ENCODE measurements at places on chromosomes 5 and 9.

DNA sequence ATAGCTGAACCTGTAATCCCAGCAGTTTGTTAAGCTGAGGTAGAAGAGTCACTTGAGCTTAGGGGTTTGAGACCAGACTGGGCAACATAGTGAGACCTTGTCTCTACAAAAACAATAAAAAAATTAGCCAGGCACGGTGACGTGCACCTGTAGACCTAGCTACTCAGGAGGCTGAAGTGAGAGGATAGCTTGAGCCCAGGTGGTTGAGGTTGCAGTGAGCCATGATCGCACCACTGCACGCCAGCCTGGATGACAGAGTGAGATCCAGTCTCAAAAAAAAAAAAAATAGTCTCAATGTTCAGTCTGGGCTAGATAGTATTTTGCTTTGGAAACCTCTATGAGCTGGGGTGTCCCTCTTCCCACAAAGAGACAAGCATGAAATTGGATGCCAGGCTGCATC is 51.9 kb upstream of the IQGAP2 start:
- no peak for DNase-seq

DNA sequence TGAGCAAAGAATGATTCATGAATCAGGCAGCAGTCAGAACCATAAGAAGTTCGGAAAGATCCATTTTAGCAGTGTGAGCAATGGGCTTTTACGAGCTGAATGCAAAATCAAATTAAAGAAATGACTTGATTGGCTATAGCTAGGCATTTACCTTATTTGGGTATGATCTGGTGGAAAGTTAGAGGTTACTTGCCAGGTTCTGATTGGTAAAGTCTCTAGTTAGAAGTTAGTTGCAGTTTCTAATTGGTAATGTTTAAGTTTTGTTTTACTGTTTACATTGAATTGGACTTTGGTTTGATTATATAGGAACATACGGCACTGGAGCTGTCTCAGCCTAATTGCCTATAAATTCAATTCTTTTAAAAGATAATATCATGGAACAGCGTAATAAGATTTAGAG is 97.9 kb downstream of the ITGA1 start:
- no peak for DNase-seq

- peak; percentile 4 for DNase-seq
These were observed at the start of gene NEUROG1 for GRCh38 chr5:135535820-135536801. Gene NEUROG1 (minus strand): TSS chr5:135535964. CDS start chr5:135535690, 274 bp downstream.

DNA sequence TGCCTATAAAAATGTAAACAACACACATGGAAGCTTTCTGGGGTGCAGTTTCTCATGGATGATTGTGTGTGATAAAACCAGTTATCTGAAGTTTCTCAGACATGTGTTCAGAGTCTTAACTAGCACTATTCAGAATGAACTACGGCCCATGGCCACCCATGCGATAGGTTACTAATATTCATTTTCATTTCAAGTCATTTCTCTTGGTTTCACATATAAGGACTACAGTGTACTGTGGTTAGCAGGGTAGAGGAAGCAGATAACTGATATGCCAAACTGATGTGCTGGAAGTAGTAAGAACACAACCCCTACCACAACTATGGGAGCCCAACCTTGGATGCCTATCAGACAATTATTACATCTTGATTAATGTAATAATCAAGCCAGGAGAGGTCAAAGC is 372.1 kb downstream of the DTWD2 start:
- no peak for DNase-seq

GRCh38 chr5:124438903-124439281 is 307.5 kb downstream of the ZNF608 start:
- no peak for DNase-seq

- DNase-seq = no peak
These were observed 10.9 kb downstream of the RGMB start for GRCh38 chr5:98784411-98784810.

DNA sequence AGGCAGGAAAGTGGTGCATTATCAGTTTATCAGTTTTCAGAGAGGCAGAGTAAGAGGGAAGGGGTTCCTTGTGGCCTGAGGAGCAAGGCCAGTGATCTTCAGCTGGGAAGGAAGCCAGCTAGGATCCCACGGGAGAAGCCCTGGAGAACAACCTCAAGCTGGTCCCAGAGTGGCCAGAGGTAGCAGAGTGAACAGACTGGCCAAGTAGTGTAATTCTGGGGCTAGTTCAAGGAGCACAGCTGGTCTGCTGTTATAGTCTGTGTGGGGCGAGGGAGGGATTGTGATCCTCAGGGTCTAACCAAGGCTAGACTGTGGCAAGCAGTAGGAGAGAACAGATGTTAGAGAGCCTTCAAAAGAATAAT is 164.6 kb downstream of the CARTPT start:
- no peak for DNase-seq

GRCh38 chr5:112687306-112687705 is 50.4 kb upstream of the APC start:
- DNase-seq = no peak

- no peak for DNase-seq
These were observed 434.5 kb upstream of the CDH9 start for GRCh38 chr5:27472871-27473270.

DNA sequence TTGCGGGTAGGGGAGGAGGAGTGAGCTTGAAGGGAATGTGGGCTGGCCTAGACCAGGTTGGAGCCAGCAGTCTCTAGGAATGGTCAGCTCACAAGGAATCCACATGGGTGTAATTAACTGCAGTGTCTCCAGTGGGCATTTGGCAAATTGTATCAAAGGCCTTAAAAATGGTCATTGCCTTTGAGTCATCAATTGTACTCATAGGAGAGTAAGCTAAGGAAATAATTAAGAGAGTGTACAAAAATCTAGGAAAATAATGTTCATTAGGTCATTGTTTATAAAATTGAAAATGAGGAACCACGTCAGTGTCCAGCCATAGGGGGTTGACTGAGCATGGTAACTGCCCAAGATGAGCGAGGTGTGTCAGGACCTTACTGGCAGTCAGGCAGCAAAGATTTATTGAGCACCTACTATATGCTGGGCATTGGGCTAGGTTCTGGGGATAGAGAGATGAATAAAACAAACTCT is 29.8 kb upstream of the RPL26L1 start:
- no peak for DNase-seq

DNA sequence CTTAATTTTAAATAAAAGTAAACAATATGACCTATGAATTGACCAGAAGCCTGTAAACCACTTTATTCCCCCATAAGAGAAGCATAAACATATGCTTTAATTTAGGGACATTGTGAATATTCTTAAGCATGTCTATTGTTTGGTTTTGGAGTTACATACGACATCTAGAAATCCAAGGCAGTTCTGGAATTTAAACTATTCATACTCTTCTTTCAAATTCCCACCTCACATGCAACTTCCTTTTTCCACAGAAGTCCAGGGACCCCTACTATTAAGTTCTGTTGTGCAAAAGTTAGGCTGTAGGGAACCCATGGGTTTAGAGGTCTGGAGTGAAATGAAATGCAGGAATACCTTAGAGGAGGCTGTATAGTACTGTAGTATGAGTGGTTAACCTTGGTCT is 2.1 kb downstream of the RIC1 start:
- DNase-seq = no peak

- DNase-seq = no peak
These were observed 92.4 kb upstream of the IFNK start for GRCh38 chr9:27431543-27432147.

GRCh38 chr5:5492087-5492933 is 69.8 kb downstream of the ICE1 start:
- peak; percentile 8 for DNase-seq

GRCh38 chr5:29367176-29367833 is 1826.2 kb upstream of the CDH6 start:
- DNase-seq = no peak

GRCh38 chr5:123865641-123866040 is 353.7 kb downstream of the CSNK1G3 start:
- no peak for DNase-seq

GRCh38 chr5:122908662-122909061 is 63.2 kb downstream of the SNX24 start:
- no peak for DNase-seq

GRCh38 chr5:1493941-1494340 is 29.8 kb downstream of the LPCAT1 start:
- no peak for DNase-seq

DNA sequence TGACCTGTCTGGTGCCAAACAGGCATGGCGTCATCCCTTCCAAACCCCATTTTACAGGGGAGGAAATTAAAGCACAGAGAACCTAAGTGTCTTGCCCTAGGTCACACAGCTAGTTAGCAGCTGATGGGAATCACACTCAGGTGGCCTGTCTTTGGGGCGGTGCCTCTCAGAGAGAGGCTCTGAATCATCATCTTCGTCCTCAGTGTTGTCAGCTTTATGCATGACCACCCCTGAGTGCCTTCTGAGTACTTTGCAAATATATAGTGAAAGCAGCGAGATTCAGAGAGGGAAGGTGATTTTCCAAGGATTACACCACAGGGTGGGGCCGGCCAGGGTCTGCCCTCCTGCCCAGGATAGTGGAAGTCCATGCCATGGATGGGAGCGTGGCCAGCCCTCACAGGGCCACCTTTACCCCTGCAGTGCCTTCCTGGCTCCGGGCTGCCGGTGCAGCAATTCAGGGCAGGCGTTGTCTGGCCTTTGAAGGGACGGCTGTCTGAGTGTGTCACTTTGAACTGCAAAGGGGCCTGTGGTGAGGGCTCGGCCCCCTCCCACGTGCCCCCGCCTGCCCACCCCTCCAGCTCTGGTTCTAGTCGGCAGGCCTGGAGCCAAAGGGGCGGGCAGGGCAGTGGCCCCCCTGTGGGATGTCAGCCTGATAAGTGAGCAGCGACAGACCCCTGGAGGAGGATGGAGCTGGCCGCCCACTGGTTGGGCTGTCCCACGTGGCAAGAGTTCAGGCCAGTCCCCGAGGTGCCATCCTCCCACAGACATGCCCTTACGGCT is 16.9 kb downstream of the LMX1B start:
- no peak for DNase-seq

- DNase-seq = no peak
These were observed 1.2 kb downstream of the EFCAB9 start for GRCh38 chr5:172194985-172195774.

GRCh38 chr9:128497824-128498610 is 6.5 kb upstream of the GLE1 start:
- DNase-seq = no peak

DNA sequence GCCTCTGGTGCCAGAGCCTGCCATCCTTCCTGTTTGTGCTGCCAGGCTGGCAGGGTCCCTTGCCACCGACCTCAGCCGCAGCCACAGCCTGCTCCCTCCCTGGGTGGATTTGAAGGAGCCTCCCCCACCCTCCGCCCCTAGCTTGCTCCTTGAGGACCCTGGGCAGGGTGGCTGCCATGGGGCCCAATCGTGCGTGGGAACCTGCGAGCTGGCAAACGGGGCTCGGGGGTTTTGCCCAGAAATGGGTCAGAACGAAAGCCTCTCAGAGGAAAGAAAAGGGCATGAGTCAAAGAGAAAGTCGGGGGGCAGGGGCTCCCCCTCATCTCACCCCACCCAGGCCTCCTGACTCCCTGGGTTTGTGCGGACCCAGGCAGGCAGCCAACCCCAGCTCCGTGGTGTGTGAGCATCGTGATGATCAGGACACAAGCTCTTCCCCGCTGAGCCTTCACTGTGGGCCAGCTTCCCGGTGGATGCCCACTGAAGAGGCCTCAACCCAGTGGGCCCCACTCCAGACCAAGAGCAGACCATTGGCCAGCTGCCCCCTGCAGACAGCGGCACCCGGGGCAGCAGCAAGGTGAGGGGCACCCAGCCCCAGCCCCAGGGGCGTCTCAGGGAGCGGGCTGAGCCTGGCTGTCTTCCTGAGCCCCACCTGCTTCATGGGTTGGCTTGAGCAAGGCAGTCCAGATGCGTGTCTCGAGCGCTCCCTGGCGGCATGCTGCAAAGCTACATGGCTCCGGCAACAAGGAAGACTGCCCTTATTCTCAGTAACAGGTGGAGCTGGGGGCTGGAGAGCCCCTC is 3.0 kb upstream of the FUT7 start:
- peak; percentile 83 for DNase-seq

GRCh38 chr9:123387686-123388085 is 31.7 kb downstream of the CRB2 start:
- DNase-seq = no peak

GRCh38 chr5:87169300-87169991 is 98.2 kb upstream of the RASA1 start:
- no peak for DNase-seq

DNA sequence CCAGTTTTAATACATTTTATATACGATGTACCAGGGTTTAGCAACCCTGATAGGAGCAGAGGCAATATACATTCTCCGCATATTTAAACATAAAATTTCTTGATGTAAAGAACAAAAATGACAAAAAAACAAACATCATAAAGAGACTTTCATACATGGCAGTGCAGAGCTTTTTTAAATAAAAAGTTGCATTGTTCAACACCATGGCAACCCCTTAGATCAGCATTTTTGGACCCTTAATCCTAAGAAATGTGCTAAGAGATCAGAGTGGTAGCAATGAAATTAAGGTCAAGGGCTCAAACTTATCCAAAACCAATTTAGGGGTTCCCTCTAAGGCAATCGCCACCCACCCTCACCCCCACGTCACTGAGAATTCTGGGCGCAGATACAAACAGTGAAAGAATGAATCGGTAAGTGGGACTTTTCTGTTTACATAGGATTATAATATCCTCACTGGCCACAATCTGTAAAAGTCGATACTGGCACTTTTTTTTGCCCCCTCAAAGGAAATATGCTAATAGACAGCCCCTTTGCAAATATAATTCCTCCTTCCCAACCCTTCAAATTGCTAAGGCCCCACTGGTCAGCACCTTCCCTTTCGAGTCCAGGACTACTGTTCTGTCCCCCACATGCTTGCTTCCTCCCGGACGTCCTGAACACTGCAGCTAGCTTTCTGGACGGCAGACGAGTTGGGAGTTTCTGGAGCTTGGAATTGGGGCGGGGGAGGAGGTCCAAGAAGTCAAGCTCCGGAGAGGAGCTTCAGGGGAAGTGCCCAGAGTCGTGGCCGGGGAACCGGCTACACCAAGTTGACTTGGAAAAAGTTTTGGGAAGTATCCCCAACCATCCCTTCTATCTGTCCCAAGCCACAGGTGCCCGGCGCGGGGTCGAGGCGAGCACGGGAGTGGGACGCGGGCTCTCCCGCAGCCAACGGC is 2.2 kb downstream of the GAS1 start:
- DNase-seq = no peak

GRCh38 chr9:35842020-35842745 is 13.2 kb downstream of the TMEM8B start:
- DNase-seq = no peak

GRCh38 chr5:137598399-137598798 is 99.3 kb upstream of the SPOCK1 start:
- no peak for DNase-seq

DNA sequence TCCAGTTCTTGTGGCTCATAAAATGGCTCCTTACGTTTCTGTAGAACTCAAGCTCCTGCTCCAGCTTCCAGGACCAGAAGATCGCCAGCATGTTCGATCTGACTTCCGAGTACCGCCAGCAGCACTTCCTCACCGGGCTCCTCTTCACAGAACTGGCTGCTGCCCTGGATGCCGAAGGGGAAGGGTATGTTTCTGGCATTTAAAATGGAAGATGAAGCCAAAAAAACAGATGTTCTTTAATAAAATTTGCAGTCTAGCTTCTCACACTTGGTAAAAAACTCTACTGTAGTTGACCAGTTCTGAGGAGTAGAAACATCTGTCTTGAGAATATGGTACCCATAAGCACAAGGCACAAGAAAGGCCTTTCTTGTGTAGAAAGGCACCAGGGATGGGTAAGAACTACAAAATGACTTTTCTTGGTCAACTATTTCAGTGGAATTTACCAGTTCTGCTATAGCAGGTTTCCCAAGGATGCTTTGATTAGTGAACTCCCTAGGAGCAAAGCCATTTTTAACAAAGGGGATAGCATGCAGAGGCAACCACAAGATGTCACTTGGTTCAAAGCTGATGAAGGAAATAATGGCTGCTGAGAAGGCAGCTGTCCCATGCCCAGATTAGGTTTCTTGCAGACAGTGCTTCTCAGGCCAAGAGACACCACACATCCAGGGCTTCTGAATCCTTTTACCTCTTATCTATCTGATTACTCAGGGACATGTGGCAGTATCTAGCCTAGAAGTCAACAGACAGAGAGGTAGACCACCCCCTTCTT is 192.4 kb downstream of the DOCK8 start:
- DNase-seq = no peak

All from activated T-cell treated with anti-CD3 and anti-CD28 coated beads for 48 hours (primary cell).